ENCODE measurements at places on chromosomes 3 and 15.

DNA sequence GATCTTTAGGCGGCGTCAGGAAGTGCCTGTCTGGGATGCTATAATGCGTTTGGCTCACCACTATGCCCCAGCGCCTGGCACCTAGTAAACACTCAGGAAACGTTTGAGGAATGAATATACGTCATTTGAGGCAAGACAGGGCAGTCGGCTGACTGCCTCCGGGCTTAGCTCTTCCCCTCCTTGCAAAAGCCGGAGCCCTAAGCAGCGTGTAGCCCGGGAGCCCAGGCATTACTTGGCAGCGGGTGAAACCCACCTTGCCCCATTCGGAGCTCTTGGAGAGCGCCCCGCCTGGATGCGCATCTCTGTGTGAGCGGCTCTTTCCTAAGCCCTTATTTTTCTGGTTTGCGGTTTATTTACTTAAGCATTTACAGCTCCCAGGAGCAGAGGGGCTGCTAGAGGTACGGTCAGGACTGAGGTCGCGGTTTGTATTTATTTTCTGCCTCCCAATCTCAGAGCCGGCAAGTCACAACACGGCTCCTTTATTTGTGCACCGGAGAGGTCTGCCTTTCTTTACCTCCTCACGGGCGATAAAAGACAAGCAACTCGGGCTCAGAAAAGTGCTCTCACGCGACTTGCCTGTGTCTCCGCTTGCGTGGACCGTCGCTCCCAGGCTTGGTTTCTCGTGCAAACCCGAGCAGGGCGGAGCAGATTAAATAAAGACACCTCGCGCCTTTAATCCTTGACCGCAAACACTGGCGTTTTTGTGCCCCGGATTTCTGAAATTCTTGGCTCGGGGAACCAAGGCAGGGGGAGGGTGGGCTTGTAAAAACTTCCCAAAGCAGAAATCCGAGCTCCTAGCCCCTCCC lies 737 bp upstream of the ITPR1 start:
- peak; percentile 73 for DNase-seq

GRCh38 chr15:67925182-67925581 lies 85.3 kb upstream of the RNU6-1 start:
- DNase-seq: no peak

DNA sequence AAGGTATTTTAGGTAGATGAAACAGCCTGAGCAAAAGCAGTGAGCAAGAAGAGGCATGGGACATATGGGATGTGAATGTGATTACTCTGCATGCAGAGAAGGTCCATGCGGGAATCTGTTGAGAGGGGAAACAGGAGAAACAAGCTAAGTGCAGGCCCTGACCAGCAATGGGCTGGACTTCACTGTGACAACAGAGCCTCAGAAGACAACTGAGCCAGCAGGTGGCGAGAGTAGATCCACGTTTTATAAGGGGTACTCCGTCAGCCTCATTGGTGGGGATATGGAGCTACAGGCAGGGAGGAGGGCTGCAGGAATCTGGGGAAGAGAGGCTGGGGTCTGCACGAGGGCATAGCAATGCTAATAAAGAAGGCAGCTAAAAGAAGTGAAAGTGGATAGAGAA lies 405.9 kb upstream of the LMCD1 start:
- peak; percentile 62 for DNase-seq

DNA sequence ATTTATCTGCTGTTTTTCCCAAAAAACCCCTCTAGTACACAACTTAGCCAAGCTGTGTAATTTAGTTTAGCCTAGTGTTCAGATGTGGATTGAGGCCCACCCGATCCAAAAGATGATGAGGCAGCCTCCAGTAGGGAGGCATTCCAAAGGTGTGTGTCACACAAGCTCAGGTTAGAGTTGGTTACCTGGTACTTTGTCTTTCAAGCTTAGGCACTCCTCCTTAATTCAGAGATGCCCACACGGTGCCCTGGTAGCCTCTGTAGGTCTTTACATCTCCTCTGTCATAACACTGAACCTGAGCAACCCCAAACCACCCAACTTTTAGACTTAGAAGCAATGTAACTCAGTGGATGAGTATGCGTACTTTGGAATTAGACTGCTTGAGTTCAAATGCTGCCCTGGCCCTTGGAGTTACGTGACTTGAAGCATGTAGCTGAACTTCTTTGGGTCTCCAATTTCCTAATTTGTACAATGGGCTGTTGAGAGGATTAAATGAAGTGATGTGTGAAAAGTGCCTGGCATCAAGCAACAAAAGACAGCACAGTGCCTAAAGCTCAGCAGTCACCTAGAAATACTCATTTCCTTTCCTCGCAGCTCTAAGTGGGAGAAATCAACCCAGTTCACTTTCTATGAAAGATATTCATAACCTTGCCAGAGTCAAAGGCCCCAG lies 284.6 kb upstream of the RARB start:
- no peak for DNase-seq

DNA sequence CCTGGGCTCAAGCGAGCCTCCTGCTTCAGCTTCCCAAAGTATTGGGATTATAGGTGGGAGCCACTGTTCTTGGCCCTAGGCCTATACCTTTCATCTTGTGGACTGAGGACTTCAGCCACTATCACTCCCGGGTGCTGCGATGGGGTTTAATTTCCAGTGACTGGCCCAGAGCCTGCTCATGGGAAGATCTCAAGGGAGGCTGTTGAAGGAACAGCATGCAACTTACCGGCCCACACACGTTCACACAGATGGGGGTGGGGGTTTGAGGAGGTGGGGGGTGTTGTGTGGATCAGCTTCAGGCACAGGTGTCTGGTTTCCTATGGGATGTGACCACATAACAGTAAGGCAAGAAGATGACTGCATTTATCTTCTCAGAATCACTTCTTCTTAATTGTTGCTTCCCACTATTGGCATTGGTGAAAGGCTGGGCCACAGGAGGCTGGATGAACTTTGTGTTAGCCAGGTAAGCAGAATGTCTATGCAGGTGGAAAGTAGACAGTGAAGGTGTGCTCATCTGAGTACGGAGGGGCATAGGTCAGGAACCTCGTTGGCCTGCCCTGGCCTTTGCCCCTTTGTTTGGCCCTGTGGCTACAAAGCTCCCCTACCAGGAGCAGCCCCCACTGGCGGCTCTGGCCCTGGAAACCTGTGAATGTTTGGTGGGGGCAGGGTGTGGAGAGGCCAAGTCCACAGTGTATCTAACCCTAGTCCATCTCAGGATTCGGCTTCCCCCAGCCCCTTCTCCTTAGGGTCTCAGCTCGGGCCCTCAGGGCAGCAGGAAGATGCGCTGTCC lies 1.4 kb upstream of the APBA2 start:
- DNase-seq: no peak

GRCh38 chr15:86568378-86568777 lies 488.7 kb downstream of the AGBL1 start:
- peak; percentile 97 for DNase-seq

DNA sequence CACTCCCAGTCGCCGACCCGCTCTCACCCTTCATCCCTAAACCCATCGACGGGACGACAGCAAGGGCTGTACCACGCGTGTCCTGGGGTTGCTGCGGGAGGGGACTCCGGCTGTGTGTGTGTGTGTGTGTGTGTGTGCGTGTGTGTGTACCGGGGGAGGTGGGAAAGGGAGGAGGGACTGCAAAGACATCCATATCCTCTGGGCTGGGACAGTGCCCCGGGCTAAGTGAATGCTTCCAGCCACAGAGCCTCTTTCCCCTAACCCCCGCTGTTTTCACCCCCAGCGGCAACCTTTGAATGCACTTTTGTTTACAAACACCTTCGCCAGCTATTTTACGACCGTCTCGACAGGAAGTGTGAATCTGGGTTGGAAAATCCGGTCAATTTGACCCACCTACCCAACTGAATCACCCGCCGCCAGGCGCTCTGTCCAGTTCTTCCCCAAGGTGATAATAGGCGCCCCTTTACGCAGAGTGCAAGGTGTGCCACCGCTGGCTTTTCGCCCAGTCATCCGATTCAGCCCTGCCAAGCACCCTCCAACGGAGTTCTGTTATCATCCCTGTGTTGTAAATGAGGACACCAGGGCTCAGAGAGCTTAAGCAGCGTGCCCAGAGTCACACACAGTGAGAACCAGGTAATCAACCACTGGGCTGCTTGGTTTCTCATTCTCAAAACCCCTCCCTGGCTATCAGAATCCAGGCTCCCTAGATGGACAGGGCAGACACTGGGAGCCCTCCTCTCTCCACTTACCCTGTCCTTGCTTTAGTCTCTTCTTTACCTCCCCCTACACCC lies 739 bp upstream of the AMOTL2 start:
- DNase-seq: peak; percentile 77

GRCh38 chr15:90789462-90789861 lies 72.3 kb downstream of the BLM start:
- DNase-seq: no peak

GRCh38 chr3:126484148-126484547 lies 8.5 kb upstream of the ZXDC start:
- DNase-seq: no peak

DNA sequence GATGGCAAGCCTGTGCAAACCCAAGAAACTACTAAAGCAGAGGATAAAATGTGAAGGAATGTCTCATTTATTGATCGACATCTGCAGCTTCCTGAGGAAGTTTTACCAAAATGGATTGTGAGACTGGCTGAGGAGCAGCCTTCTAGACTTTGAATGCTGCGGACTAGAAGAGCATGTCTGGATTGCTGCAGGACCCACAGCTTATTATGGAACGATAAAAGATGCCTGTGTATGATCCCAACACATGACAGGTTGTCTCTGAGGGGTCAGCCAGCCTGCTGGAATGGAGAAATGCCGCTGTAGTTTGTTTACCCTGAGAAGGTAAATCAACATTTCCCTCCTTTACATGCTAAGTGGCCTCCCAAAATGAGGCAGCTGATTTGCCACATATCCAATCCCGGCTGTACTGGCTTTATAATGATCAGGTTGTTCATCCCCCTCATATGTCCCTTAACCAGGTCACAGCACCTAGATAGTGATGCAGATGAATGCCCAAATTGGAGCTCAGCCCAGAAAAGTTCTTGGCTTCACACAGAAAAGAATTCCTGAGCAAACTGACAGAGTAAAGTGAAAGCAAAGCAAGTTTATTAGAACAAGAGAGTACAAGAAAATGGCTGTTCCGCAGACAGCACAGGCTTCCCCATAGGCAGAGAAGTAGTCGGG lies 63.9 kb downstream of the IL12A start:
- no peak for DNase-seq

GRCh38 chr3:106806964-106807363 lies 570.3 kb upstream of the CCDC54 start:
- no peak for DNase-seq

DNA sequence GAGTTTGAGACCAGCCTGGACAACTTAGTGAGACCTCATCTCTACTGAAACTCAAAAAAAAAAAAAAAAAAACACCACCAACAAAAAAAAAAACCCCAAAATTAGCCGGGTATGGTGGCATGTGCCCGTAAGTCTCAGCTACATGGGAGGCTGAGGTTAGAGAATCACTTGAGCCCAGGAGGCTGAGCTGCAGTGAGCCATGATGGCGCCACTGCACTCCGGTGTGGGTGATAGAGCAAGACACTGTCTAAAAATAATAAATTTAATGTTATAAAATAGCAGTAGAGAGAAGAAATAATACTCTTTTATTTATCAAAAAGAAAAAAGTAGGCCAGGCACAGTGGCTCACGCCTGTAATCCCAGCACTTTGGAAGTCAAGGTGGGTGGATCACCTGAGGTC lies 17.4 kb downstream of the RCCD1 start:
- DNase-seq: no peak

DNA sequence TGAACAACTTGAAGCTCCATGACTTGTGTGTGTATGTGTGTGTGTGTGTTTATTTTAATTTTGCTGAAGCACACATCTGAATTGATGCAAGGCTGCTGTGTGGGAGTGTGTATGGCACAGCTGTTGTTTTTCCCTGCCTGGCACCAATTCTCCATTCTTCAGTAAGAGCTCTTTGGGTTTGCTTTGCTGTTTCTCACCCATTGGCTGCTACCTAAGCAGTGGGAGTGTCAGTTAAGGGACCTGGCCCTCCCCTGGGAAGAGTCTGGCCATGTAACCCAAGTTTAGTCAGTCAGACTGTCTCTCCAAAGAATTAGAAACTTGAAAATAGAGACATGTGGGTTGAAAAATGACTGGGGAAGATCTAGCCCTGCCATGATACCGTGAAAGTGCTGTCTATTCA lies 126.2 kb upstream of the SYNPR start:
- no peak for DNase-seq

Measured in NCI-H82 (cell line).